ENCODE measurements at places on chromosomes 4 and X.

DNA sequence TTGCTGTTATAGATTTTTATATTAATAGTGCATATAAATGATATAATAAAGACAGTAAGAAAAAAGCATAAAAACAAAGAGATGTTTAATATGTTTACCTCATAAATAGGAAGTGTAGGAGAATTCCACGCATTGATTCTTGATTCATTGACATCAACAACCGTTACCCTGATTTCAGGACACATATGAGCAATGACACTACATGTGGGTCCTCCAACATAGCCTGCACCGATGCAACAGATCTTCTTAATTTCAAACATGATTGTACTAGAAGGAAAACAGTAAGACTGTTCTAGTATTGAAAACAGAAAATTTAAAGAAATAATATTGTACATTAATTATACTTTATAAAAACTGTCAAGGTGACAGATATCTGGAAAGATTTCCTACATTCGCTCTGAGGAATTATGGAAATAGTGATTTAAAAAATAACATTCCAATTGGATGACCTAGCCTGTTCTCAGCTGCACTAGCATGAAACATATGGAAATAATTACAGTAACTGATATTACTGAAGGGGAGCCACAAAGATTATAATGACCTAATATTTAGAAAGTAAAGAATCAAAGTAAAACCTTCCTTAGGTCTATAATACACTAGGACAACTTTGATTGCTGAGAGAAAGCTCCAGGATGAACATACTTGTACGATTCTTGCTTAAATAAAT lies 5.9 kb downstream of the UGDH start:
- no peak for DNase-seq

- no peak for DNase-seq
Measured at GRCh38 chr4:61886131-61886530, 686.0 kb downstream of the ADGRL3 start.

GRCh38 chrX:95629737-95630136 lies 1054.9 kb upstream of the DIAPH2 start:
- DNase-seq: no peak

- peak; percentile 72 for DNase-seq
Measured at GRCh38 chr4:56821381-56822243, at the start of gene SPINK2. SPINK2 (minus strand) TSS chr4:56821701; CDS start chr4:56821662, 39 bp downstream.

DNA sequence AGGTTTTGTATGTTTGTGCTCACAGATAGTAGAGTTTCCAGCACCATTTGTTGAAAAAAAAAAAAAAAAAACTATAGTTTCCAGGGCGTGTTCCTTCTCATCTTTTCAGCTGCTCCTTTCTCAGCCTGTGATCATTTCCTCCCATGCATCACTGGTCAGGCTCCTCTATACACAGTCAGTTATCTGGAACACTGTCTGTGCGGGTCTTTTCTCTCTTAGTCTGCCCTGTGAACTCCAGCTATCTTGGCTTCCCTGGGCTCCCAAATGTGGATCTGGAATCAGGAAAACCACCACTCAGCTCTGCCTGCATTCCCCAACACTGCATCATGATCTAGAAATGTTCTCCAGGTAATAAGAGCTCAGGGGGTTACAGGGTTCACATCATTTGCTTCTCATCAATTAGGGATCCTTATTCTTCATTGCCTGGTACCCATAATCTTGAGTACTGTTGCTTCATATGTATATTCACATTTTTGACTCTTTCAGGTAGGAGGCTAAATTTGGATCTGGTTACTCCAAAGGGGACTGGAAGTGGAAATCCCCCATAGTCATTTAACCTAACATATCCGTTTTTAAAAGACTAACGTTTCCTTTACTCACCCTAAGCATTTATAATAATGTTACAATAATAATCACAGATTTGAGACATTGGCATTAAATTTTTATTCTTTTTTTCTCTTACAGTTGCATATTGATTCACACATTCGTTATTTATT lies 221.8 kb upstream of the KLF3 start:
- no peak for DNase-seq

GRCh38 chr4:70836081-70836480 lies 3.6 kb downstream of the GRSF1 start:
- DNase-seq: no peak

DNA sequence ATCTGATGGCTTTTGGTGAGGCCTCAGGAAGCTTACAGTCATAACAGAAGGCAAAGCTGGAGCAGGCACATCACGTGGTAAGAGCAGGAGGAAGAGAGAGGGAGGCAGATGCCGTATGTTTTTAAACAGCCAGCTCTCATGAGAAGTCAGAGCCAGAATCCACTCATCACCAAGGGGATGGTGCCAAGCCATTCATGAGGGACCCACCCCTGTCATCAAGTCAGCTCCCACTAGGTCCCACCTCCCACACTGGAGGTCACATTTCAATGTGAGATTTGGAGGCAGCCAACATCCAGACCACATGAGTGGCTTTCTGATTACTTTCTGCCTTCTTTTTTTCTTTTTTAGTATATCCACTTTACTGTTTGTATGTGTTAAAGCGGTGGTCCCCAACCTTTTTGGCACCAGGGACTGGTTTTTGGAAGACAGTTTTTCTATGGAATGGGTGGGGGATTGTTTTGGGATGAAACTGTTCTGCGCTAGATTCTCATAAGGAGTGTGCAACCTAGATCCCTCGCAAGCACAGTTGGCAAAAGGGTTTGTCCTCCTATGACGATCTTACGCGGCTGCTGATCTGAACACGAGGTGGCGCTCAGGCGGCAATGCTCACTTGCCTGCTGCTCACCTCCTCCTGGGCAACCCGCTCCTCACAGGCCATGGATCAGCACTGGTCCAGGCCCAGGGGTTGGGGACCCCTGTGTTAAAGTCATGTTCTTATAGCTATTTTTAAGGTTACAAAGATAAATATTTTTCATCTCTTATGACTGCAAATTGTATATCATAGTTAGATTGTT lies 61.7 kb downstream of the SLIT2 start:
- no peak for DNase-seq

GRCh38 chr4:169311643-169312365 lies 41.0 kb upstream of the SH3RF1 start:
- no peak for DNase-seq

DNA sequence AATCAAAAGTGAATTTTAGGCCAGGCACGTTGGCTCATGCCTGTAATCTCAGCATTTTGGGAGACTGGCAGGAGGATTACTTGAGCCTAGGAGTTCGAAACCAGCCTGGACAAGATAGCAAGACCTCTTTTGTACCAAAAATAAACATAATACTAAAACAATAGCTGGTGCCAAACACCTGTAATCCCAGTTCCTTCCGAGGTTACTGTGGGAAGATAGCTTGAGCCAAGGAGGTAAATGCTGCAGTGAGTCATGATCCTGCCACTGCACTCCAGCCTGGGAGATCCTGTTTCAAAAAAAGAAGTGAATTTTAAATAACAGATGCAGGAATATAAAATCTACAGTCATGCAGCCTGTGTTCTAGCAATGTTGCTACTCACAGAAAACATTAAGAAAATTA lies 488.3 kb downstream of the PPARGC1A start:
- DNase-seq: no peak

GRCh38 chr4:124133753-124134152 lies 578.8 kb downstream of the ANKRD50 start:
- DNase-seq: no peak

- DNase-seq: no peak
Measured at GRCh38 chr4:48904101-48904500, 2.5 kb downstream of the OCIAD2 start.

GRCh38 chrX:135528254-135528653 lies 7.8 kb downstream of the INTS6L start:
- DNase-seq: no peak

- DNase-seq: no peak
Measured at GRCh38 chrX:38205039-38205438, 15.6 kb downstream of the SRPX start.

- DNase-seq: no peak
Measured at GRCh38 chr4:168908093-168908492, 102.0 kb downstream of the CBR4 start.

DNA sequence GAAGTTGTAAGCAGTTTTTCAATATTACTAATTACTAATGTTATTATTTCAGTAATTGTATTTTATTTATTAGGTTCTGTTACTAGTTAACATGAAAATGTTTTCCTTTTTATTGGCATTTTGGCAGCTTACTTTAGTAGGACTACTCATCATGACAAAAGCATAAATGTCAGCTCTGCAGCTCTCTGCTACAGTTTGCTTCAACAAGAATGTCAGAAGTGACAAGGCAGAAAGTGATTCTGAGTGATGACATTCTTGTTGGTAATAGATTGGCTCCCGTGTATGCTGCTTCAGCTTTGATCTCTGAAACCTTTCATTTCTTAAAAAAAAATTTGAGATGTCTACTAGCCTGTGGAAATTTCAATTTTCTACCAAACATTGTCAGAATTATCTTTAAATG lies 1193.9 kb downstream of the FSTL5 start:
- no peak for DNase-seq

DNA sequence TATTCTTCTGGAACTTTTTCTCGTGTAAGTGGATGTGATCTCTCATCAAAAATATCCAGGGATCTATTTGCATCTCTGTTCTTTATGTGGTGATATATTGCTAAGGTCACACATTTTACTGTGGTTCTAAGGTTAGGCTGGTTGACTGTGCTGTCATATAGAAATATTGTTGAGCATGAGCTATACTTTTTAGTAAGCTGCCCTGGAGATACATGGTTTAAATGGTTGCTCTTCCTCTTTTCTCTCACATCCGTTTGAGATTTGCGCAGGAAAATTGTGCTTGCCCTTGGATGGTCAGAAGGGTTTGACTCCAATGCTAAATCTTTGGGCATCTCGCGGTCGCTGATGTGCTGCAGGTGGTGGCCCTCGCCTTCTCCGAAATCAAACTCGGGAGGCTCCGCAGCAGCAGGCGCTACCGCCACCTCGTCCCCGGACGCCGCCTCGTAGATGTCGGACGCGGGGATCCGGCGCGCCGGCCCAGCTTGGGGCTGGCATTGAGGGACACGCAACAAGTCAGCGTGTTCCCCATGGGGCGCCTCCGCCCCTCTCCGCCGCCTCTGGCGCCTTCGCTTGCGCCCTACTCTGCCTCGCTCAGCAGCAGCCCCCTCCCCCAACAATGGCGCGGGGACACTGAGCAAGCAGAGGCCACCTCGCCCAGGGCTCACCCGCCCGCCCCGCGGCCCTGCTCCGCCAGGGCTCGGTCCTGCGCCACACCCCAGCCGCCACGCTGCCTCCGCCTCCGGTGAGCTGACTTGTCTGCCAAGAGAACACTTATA lies 154.5 kb downstream of the MSN start:
- DNase-seq: no peak

- no peak for DNase-seq
Measured at GRCh38 chr4:2535376-2536192, 863 bp upstream of the FAM193A start.

- DNase-seq: no peak
Measured at GRCh38 chrX:46678232-46678631, 80.7 kb downstream of the SLC9A7 start.

- no peak for DNase-seq
Measured at GRCh38 chrX:154294791-154295574, at the start of gene TEX28. TEX28 (minus strand) TSS chrX:154295124; CDS start chrX:154292117, 3,007 bp downstream.

DNA sequence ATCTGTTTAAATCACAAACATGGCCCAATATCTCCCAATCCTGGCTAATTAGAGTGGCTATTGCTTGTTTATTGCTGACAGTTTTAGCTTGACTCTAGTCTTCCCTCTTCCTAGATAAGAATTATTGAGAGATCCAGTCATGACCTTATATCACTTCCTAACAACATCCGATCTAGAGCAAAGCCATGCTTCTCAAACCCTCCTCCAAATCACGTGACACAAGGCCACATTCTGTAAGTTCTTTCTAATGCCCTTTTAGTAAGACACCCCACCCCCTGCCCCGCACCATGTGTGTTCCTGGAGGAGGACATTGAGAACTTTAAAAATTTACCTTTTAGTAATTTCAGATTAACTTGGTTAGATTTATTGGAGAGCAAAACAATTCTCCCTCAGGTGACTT lies 40.6 kb upstream of the RASSF6 start:
- no peak for DNase-seq

DNA sequence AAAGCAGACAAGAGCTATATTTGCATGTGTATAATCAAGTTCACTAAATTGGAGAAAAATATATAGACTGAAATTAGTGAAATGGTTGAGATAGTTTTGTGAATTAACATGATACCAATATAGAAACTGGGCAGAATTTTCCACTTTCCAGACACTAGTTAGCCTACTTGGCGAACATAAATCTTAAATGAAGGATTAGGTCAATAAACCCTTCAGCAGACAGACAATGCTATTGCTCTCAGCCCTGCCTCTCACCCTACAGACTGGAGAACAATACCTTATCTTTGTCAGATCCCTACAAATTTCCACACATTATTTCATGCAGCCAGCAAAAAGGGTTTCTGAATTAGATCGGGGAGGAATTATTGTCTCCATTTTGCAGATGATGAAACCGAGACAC lies 236.4 kb upstream of the TAPT1 start:
- DNase-seq: no peak

GRCh38 chrX:73213734-73214425 lies 771 bp downstream of the NAP1L2 start:
- no peak for DNase-seq

- DNase-seq: no peak
Measured at GRCh38 chr4:45036677-45037076, 310.3 kb upstream of the GNPDA2 start.

DNA sequence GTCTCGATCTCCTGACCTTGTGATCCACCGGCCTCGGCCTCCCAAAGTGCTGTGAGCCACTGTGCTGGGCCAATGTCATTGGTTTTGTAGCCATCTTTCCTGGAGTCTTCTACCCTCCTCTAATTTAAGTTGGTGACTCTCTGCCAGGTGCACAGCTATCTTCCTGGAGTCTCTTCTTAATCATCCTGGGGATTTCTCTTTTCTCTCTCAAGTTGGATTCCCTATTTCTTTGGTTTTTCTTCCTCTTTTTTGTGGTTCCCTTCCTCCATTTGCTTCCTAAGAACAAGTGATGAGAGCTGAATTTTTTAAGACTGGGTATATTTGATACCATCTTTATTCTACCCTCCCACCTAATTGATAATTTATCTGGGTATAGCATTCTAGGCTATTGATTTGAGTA lies 113.8 kb downstream of the SYNPO2 start:
- no peak for DNase-seq

DNA sequence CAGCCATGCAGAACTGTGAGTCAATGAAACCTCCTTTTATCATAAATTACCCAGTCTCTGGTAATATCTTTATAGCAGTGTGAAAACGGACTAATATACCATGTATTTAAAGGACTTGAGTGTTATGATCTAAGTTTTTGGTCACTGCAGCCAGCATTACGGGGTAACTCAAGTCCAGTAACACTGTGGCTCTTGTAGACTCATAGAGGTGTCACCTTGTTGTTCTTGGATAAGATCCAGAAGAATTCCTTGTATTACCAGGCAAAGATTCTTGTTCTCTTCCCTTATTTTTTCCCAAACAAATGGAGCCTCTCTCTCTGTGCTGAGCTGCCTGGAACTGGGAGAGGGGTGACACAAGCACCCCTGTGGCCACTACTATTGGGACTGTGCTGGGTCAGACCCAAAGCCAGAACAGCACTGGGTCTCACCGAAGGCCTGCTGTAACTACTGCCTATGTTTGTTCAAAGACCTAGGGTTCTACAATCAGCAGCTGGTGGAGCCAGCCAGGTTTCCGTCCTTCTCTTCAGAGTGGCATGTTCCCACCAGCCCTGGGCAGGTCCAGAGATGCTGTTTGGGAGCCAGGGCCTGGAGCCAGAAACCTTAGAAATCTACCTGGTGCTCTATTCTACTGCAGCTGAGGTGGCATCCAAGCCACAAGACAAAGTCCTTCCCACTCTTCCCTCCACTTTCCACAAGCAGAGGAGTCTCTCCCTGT lies 43.7 kb upstream of the MED14 start:
- no peak for DNase-seq

Measured in NCI-H510A (cell line).